ENCODE measurements at places on chromosomes 4 and X.

- peak; percentile 68 for DNase-seq
These were observed 107.2 kb downstream of the CENPC start for GRCh38 chr4:67437974-67438713.

- DNase-seq: no peak
These were observed 824.5 kb downstream of the STIM2 start for GRCh38 chr4:27685091-27685490.

GRCh38 chr4:1300466-1301455 is 11.1 kb downstream of the MAEA start:
- peak; percentile 88 for DNase-seq

GRCh38 chr4:156201050-156201449 is 247.4 kb upstream of the CTSO start:
- DNase-seq: no peak

- DNase-seq: no peak
These were observed 61.7 kb upstream of the CT45A1 start for GRCh38 chrX:135651647-135652295.

DNA sequence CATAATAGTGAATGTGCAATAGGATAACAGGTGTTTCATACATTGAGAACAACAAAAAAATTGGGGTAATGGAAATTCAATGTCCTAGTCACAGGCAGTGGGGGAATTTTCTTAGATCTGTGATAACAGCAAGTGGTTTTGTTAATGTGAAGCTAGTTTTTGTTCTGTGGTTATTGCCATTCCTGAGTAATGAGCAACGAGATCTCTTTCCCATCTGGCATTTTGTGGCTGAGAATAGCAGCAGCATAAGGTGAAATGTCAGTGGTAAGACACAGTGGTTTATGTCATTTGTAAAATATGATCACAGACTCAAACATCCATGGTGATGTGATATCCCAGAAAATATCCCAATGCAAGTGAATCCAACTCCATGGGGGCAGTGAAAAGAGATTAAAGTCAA is 497.5 kb downstream of the KCNIP4 start:
- DNase-seq: peak; percentile 75

DNA sequence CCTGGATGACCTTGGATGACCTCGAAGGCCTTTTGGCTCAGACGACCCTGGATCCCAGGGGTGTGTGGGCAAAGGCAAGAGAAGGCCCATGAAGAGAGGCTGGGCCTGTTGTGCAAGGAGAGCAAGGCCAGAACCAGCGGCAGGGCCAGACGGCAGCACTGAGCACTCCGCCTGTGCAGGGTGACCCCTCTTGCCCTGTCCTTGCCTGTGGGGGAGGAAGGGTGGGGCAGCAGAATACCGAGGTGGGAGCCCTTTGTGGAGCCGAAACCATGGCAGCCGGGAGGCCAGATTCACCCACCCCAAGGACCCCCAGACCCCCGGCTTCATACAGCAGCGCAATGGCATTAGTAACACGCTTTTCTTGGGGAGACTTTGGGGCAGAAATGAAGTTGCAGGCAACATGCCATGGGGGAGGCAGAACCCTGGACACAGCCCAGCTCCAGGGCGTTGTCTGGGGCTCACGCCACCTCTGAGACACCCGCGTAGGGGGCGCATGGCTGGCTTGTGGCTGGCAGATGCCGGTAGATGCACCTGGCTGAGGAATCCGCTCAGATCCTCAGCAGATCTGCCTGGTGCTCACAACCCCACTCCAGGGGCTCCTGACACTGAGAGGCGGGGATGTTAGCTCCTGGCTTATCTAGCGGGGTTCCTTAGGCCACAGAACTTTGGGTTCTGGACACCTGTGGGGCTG is 114.5 kb downstream of the FAM53A start:
- DNase-seq: no peak

- peak; percentile 95 for DNase-seq
These were observed 221.4 kb downstream of the TACR3 start for GRCh38 chr4:103498161-103499070.

- no peak for DNase-seq
These were observed 267.4 kb downstream of the IL1RAPL1 start for GRCh38 chrX:28854637-28855036.

DNA sequence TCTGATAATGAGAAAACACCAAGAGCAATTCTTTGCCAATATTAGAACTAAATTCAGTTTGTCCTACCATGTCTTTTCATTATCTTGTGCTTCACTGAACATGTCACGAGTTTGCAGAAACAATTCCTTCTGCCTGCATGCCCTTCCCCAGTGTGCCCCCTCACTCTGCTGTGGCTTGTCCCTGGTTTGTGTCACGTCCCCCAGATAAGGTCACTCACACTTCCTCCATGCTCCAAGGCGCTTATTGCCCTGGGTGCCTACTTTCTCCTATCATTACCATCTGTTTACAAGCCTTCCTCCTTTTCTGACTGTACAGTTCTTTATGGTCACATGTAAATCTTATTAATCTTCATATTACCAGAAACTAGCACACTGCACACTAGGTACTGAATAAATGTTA is 394.1 kb downstream of the KCNIP4 start:
- DNase-seq: no peak

DNA sequence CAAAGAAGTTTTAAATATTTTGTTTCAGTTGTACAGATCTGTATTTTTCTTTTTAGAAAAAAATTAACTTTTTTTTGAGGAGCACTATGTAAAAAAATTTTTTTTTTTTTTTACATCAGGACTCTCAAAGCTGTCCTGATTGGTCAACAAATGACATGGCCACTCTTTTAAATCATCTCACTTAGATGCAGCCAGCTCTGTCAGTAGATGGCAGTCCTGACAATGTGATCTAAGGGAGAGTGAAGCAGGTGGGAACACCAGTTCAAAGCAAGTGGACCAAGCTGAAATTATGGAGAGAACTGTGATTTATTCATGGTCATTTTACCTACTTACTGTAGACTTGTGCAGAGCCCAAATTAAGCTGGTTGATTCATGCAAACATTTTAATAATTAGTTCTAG is 174.7 kb upstream of the GPRIN3 start:
- DNase-seq: peak; percentile 65

- peak; percentile 26 for DNase-seq
These were observed 69.7 kb downstream of the FANCB start for GRCh38 chrX:14802943-14803710.

DNA sequence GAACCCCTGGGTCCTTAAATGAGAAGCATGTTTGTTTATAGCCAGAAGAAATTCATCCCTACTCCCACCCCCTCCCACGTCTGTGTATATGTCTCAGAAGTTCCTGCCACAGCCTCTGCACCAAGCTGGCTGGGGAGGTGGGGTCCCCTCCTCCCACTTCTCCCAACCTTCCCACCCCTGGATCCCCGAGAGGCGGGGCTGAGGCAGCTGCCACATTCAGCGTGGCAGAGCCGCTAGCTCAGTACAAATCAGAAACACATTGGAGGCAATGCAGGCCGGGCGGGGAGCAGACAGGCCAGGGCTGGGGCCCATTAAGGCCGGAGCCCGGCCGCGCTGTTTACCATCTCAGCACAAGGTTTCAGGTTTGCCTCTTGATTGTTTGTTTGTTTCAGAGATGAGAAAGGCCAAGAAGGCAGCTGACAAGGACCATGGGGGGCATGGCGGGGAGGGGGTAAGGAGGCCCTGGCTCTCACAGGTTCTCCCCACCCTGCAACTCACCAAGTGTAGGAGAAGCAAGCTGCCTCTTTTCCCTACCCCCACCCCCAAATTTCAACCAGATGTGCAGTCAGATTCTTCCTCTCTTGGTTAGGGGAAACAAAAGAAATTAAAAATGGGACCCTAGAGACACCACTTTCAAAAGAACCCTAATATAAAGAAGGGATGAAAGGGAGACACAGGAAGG is 22.3 kb downstream of the PJA1 start:
- DNase-seq: no peak

- no peak for DNase-seq
These were observed 407.6 kb downstream of the TLL1 start for GRCh38 chr4:166280642-166281041.

DNA sequence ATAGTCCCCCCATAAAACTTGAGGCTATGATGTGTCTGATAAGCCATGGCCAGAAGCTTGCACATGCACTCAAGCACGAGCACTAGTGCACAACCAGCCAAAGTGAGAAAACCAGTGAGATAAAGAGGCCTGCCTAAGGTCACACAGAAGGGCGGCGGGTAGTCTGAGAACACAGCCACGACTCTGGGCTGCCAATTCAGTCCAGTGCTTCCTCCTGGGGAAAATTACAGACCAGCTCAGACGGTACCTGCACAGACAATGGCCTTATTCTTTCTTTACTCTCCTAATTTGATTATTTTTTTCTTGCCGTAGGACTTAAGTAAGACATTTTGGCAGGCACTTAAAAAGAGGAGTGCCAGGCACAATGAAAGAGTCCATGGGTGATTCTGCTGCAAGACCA is 533.2 kb upstream of the FAT1 start:
- DNase-seq: no peak

GRCh38 chr4:38757945-38758600 is 24.7 kb downstream of the TLR10 start:
- DNase-seq: peak; percentile 9

DNA sequence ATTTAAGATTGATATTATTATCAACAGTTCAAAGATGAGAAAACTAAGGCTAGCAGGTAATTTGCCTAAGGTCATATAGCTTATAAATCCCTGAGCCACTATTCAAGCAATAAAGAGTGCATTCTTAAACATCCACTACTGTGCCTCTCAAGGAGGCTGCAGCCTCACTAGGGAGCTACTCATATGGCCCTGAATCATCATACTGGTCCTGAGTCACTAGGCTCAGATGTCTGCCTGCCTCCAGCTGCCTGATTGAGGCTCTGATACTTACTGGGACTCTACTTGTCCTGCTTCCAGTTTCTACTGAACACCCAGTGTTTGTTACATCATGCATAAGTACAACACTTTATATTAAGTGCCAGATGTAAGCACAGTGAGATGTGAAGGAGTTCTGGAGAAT is 110.7 kb downstream of the AASDH start:
- peak; percentile 36 for DNase-seq

GRCh38 chr4:83212041-83212851 is 72.4 kb downstream of the COQ2 start:
- DNase-seq: no peak

- peak; percentile 95 for DNase-seq
These were observed 14.7 kb upstream of the ANXA5 start for GRCh38 chr4:121711263-121712000.

DNA sequence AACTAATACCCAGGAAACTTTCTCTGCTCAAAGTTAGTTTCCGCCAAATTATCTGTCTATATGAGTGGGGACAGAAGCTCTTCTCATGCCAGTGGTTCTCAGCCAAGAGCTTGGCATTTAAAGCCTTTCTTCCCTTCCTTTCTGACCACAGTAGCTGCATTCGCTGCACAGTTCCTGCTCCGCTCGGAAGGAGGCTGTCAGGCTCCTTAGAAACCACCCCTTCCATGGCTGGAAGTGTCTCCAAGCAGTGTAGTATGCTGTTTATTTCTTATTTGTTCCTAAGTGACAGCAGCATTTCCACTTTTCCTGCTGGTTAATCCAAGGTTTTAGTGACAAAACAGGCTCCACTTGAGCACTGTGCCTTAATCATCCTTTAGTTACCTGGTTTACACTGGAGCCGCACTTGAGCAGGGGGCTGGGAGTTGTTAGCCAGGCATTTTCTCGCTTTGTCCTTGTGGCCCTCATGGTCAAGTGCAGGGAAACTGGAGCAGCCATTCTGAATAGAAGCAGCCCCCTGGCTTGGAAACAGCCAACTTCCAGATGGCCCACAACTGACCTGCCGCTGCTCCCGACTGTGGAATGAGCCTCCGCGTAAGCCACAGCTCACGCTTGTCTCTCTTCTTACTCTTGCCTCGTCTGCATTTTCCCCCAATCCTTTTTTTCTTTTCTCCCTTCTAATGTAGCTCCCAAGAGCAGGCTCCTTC is 739.4 kb upstream of the TENM3 start:
- no peak for DNase-seq

GRCh38 chr4:14184265-14184664 is 556.7 kb upstream of the BOD1L1 start:
- DNase-seq: peak; percentile 81

DNA sequence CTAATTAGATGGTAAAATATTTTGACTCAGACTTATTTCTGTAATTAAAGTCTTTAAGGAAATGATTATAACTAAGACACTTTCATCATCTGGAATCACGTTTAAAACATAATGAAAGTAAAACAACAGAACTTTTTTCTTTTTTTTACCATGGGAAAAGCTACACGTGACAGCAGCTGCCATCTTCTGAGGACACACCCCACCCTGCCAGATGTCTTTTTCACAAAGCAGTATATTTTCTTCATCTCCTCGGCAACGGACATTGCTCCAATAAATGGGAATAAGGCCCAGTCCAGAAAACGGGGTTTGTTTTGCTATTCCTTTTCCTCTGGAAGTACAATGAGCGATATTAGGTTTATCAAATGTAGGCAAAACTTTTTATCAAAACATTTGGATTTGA is 17.5 kb downstream of the PRSS12 start:
- no peak for DNase-seq

GRCh38 chr4:100083289-100083688 is 107.0 kb downstream of the DDIT4L start:
- no peak for DNase-seq

- DNase-seq: no peak
These were observed 547 bp downstream of the GUCY1A1 start for GRCh38 chr4:155667222-155667567.

DNA sequence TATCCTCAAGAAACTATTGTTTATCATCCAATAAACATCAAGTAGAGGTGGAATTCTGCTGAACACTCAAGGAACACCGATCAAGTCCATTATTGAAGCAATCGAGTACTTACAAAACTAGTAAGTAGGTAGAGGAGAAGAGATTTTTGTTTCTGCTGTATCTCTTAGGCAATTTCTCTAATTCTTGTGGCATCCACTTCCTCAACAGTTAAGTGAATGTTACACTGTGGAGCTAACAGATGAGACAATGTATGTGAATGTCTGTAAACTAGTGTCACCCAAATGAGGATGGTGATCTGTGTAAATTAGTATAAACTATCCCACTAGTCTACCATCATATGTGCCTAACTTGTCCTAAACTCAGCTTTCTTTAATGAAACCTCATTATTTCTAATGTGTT is 261.6 kb downstream of the ARHGAP24 start:
- DNase-seq: no peak

- DNase-seq: no peak
These were observed 16.9 kb upstream of the ADH6 start for GRCh38 chr4:99235955-99236354.

DNA sequence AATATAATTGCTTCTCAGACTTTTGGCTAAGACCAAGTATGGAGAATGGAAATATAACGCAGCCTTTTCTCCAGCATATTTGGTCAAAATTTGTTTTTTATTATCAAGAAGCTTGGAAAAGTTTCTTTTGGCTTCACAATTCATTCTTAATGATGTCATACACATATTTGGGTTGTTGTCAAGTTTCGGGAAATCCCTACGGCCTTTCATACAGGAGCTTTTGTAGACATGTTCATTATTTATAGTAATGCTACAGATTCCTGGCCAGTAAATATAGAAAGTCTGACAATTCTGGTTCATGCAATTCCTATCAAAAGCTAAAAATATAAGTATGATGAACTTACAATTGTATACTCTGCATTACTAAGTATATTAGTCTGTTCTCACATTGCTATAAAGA is 112.9 kb downstream of the IRF2 start:
- DNase-seq: peak; percentile 65
